ENCODE measurements at places on chromosomes 5 and 9.
A peak's percentile ranks its signal among the peaks of the same experiment; 100 is the strongest.

- DNase-seq, result peak; percentile 32
Measured at GRCh38 chr9:95953986-95954385, 78.5 kb downstream of the ERCC6L2 start.

DNA sequence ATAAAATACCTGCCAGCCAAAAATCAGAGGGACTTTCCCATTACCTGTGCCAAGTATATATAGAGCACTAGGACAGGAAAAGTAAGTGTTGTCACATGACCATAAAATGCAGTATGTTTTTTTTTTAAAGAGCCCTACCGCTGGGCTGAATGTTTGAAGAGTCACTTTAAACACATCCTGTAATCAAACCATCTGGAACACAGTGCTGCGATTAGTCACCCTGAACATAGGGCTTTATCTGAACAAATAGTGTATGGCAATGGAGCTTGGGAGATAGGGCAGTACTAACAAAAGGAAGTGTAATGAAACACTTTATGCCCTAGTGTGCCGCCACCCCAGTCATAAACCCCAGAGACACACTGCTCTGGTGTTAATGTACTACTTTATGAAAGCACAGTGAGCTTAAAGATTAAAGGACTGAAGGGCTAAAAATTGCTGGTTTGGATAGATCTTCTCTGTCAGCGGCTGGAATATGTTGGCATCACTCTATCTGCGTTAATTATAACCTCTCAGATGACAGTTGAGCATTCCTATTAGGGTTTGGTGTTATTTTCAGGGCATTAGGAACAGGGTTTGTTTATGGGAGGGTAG is 90.4 kb downstream of the ZNF608 start:
- DNase-seq, result no peak

GRCh38 chr9:122912671-122912963 is 506 bp downstream of the ZBTB6 start:
- DNase-seq, result no peak

- no peak for DNase-seq
Measured at GRCh38 chr9:19201899-19202891, 28.3 kb upstream of the DENND4C start.

GRCh38 chr5:151677776-151678545 is 8.8 kb downstream of the SPARC start:
- DNase-seq, result no peak

DNA sequence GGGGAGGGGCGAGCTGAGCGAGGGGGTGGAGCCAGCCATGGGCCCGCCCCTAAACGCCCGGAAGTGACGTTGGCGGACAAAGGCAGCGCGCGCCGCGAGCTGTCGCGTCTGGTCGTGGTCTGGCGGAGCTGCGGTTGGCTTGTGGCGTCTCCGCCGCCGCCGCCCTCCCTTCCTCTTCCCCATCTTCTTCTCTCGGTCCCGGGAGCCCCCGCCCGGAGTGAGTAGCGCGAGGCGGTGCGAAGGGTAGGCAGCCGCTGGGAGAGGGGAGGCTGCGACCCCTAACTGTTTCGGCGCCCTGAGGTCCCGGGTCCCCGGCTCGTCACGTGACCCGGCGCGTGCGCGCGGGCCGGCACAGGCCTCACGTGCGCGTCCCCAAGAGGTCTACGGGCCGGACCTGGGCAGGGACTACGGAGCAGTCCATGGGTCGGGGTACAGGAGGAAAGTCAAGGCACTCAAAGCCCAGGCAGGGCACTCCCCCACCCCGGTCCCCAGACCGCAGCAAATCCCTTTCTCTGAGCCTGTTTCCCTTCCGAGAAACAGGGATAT is at the start of gene NTMT1:
Gene NTMT1 (plus strand): TSS at position 85 of the 546 bp plus-strand sequence. CDS start 6,541 bp downstream, outside the sequence.
- peak; percentile 87 for DNase-seq

GRCh38 chr5:6396836-6397535 is 18.6 kb upstream of the MED10 start:
- DNase-seq, result no peak

- DNase-seq, result no peak
Measured at GRCh38 chr5:89968958-89969381, 440.6 kb downstream of the CETN3 start.

GRCh38 chr9:8651070-8651845 is 851.7 kb upstream of the DMAC1 start:
- no peak for DNase-seq

- DNase-seq, result no peak
Measured at GRCh38 chr5:15715535-15715934, 215.6 kb downstream of the FBXL7 start.

- DNase-seq, result no peak
Measured at GRCh38 chr5:33372721-33373472, 67.9 kb upstream of the TARS1 start.

DNA sequence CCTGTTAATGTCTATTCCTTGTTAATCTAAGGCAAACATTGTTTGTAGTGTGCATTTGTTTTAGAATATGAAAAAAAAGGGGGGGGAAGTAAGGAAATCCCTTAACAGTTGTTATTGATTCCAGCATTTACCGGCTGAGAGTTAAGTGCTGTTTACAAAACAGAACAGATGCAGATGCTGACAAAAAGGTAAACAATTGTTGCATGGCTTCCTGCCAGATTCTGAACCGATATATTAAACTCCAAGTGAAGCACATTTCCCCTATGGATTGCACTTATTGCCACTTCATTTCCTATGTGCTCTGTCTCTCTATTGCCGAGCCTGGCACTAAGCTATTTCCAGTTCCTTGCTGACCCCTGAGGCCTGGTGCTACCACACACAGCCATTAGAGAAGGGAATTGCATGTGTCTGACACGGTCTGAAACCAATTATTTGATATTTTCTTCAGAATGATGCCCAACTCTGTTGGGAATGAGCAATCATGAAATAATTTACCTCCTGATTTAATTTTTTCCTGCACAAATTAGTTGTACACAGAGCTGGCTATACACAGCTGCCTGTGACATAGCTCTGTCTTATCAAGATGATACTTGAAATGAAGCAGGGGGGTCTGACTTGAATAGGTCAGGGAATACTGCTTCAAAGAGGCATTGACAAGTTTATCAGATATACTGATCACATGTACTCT is 109.8 kb downstream of the KIAA0825 start:
- DNase-seq, result no peak

- no peak for DNase-seq
Measured at GRCh38 chr5:135013947-135014570, 20.0 kb downstream of the PITX1 start.

DNA sequence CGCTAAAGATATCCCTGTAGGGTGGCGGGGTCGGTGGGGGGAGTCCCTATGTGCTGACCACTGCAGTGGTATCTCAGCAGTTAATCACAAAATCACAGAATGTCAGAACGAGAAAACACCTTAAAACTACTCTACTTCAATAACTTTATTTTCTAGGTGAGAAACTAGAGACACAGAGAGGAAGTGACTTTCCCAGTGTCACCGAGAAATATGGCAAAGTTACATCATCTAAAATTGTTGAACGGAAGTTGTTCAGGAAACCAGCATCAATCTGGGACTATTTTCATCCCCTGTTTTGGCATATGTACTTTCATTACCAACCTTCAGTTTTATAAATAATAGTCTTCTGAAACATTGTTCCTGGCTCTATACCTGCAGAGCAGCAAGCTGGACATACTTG is 384.0 kb downstream of the SPOCK1 start:
- no peak for DNase-seq

DNA sequence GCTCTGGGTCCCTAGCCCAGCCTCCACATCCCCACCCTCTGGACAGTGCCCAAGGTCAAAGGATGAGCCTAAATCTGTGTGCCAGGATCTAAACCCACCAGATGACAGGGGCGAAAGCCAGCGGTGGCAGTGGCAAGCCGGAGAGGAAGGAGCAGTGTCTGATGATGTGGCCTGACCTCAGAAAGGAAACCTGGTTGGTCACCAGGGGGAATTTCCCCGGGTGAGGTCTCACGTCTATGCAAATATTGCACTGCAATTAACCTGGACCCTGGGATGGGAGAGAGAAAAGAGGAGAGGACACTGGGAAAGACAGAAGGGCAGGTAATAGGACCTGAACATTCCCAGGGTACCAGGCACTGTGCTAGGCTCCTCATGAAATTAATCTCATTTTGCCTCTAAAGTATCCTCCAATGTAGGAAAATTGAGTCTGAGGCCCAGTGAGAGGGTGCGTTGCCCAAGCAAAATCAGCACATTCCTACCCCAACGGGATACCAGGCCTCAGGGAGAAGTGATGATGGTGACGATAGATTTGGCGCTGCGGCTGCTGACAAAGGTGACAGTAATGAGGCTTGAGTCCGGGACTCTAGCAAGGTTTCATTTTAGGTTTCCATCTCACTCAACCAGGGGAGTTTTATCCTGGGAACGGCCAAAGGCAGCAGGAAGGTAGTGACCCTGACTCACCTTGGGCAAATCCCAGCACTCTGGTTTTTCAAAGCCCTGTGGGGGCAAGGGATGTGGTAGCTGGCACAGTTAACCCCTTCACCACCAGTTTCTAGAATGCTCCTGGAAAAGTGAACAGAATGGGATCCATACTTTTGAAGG is 13.4 kb upstream of the TNIP1 start:
- DNase-seq, result peak; percentile 37

DNA sequence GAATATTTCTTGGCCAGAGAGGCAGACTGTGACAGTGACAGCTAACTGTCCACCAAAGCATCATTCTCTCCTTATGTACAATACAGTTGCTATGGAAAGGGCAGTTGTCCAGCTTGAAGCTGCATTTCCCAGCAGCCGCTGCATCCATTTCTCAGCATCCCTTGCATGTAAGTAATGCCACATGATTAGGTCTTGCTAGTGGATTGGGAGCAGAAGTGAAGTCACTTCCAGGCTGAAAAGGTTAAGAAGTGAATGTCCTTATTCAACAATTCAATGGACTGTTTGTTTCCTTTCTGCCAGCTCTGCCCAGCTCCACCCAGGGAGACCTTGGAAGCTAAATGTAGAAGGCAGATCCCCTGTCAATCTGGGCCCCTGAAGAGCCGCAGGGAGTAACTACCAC is 26.1 kb upstream of the RETREG1 start:
- DNase-seq, result no peak

- DNase-seq, result no peak
Measured at GRCh38 chr9:90795871-90796317, 5.7 kb upstream of the SYK start.

DNA sequence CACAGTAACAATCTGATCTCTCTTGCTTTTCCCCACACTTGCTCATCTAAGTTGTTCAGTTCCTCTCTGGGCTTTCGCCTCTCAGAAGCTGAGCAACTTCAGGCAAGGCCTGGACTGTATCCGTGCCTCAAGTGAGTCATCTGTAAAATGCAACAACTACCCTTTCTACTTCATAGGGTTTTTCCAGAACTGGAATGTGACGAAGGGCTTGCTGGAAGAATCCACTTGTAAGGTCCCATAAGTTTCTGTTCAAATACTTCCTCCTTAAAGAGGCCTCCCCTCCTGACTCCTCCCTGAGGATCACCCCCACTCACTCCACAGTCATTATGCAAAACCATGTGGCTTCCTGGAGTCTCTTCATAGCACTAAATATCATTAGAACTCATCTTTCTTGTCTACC is 17.5 kb upstream of the INSYN2B start:
- DNase-seq, result no peak

DNA sequence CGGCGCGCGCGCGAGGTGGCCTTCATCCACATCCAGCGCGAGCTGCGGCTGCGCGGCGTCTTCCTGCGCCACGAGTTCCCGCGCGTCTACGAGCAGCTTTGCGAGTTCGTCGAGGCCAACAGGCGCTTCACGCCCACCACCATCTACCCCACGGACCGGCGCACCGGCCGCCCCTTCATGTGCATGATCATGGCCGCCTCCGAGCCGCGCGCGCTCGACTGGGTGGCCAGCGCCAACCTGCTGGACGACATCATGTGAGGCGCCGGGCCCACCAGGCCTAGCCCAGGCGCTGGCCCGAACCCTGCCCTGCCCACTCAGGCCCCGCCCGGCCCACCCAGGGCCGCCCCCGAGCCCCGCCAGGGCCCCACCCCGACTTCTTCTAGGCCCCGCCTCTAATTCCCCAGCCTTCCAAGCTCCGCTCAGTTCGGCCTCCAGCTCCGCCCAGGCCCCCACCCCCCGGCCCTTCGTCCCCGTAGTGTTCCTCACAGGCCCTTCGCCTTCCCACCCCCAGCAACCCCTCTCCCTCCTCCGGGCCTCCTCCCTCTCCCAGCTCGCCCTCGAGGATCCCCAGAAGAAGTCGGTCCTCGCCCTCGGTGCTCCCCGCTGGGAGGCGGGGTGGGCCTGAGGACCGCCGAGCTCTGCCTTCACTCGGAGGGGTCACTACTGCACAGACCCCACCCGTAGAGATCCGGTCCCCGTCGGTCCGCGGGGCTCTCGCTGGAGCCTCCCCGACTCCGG is 2.0 kb upstream of the PHPT1 start:
- no peak for DNase-seq

DNA sequence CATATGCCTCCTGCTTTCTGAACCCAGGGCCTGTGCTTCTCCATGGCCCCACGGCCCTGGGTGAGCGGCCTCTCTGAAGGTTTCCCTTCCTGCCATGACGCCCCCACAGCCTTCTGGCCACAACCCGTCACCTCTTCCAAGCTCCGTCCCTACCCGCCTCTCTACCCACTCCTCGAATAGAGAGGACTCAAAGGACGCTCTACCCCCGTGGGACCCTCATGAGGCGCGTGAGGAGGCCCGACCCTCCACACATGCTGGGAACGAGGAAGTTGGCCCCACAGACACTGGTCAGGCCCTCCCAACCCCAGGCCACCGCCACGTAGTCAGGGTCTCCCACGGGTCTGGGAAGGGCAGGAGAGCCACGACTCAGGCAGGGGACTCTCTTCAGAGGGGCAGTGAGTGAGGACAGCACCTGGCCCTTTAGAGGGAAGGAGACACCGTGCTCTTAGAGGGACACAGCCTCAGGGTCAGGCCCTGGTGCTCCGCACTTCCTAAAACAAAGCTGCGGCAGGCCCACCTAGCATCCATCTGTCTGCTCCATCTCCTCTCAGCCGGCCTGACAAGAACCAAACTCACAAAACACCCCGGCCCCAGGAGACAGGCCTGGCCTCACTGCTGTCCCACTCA is 5.3 kb downstream of the BRD3 start:
- no peak for DNase-seq

- DNase-seq, result no peak
Measured at GRCh38 chr5:136749016-136749415, 383.7 kb upstream of the TRPC7 start.

GRCh38 chr9:132995121-132995420 is 16.6 kb downstream of the GFI1B start:
- DNase-seq, result no peak

DNA sequence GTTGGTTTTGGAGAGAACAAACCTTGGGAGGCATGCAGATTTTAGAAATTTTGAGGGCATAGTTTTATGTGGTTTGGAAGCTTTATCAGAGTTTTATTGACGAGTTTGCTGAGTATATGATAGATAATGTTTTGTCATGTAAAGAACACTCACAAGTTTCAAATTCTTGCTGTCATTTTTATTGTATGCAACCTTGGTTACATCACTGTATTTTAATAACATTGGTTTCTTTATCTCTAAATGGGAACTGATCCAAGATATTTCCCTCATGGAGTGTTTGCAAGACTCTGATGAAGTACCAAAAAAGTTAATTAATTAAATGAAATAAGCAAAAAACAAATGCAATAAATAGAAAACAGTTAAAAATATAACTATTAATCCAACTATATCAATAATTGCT is 170.3 kb downstream of the SMC2 start:
- no peak for DNase-seq

Data from T-helper 1 cell (primary cell).